Brain microvascular endothelial cell (primary cell): ENCODE measurements at places on chromosomes 6 and 20.

- no peak for DNase-seq
These were observed 200.5 kb upstream of the PHACTR1 start for GRCh38 chr6:12516070-12516469.

- no peak for DNase-seq
These were observed 22.9 kb upstream of the PLEKHG1 start for GRCh38 chr6:150576651-150577226.

DNA sequence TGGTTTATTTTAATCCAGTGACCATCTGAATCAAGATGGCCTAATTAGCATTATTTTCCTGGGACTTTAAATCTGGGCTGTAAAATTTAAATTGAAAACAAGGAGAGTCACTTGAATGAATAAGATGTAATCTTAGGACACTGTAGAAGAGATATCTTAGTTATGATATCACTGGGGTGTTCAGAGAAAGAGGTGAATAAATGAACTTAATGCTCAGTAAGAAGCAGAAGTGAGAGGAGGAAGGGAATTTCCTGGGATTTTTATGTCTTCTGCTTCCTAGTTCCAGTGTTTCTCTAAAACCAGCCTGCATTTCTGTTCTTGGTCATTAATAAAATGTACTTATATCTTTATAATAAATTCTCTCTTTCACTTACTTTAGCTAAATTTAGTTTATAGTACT is 136.8 kb upstream of the PTPRK start:
- DNase-seq, result no peak

DNA sequence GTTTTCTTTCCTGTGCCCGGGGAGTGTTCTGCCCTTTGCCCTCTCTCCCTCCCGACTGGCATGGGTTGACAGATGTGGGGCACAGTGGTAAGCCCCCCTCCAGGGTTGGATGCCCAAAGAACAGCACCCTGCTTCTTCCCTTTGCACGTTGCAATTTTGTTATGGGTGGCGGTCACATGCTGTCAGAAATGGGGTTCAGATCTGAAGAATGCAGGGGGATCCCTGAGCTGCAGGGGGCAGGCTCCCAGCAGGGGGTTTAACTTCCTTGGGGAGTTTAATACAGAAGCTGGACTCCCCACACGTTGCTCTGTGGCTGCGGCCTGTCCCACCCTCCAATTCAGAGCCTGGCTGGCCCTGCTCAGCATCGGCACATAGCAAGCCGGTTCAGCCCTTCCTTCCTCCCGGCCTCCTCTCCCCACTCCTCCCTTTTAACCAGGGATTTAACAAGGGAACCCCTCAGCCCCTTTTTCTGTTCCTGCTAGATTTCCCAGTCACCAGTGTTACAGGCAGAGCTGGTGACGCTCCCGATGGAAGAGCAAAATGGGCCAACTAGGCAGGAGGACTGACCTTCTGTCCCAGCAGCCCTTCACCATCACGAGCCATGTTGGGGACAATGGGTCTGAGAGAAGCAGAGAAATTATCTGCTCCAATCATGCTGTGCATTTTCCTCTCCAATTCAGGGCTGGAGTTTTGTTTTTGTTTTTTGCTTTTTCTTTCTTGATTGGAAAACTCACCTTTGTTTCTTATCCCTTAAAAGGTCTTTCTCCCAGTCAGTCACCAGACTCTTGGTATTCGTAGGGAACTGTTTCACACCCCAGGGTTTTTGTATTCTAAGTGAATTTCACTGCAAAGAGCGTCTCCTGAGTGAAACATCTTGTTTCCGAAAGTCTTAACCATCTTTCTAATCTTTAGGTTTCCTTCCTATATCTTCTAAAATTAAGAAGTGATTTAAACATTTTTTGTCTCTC is 6.8 kb downstream of the FOXF2 start:
- DNase-seq, result no peak

GRCh38 chr6:170555305-170555704 is 1.1 kb downstream of the TBP start:
- no peak for DNase-seq

DNA sequence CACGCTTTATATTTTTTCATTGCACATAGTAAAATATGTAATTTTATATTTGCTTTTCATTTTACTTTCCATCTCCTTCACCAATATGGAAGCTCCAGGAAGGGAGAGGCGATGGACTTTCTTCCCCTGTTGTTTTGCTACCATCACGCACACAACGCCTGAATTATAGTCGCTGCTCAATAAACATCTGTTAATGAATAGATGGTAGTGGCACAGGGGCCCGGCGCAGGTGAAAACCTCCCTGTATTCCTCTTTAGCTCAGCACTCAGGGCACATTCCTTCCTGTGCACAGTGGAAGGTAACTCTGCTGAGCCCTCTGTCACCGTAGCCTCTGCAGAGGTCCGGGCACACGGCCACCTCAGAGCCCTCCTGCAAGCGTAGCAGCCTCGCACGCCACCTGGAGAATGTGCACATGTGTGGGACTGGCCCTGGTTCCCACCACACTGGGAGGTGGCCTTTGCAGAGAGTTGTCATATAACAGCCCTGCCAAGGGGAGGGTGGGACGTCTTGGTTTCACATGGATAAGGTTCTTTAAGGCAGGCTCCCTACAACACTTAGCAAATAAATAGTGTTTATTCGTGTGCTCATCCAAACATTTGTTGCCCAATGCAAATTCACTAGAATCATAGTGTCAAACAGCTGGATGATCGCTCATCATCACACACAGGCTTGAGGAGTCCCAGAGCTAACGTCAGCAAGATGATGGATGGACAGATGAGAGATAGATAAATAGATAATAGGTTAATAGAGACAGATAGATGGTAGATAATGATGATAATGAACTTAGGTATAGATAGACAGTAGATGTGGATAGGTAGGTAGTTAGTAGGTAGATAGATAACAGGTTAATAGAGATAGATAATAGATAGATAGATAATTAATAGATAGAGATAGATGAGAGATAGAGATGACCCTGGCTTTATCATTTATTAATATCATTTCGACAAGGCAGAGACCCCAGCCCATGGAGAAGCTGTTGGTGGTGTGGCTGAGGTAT is 32.3 kb upstream of the AFDN start:
- no peak for DNase-seq

GRCh38 chr6:35443341-35444030 is 8.7 kb upstream of the FANCE start:
- no peak for DNase-seq

- no peak for DNase-seq
These were observed 76.1 kb downstream of the GINS1 start for GRCh38 chr20:25483431-25484132.
